T-cell (primary cell): ENCODE measurements at places on chromosomes 5 and 9. TPM values are rescaled to one million over a fixed set of nuclear protein-coding genes. Genes with fewer than 3 reads are reported as not detected.

Gene PLAC8L1
- 0.60 TPM for total RNA-seq

GRCh38 chr9:114370251-114370967 lies 17.4 kb downstream of the AKNA start:
- peaks cover 6% of the 10 kb centered on the region for H3K36me3 ChIP-seq
- H3K4me3 ChIP-seq: no peak overlapping the region
- H3K4me1 ChIP-seq: peaks cover 97% of the 10 kb centered on the region
- DNase-seq: no peak
- no peaks in the 10 kb centered on the region for H3K27me3 ChIP-seq

DNA sequence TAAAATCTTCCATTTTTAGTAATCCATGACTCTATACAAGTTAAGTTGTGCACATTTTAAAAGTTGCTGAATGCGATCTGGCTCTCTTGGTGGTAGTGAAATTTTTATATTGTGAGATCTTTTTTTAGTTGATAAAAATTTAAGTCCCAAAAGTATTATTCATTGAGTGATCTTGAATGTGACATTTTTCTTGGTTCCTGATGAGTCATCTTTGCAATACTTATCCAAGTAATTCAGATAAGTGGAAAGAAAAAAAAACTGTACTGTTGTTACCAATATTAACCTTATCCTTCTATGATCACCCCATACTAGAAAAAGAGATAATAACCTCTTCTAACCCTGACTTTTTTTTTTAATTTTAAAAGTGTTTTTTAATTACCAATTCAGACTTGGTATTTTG lies 601.3 kb downstream of the PSAT1 start:
- DNase-seq: no peak
- no peak overlapping the region for H3K27ac ChIP-seq
- H3K4me3 ChIP-seq: no peak overlapping the region
- H3K4me1 ChIP-seq: no peaks in the 10 kb centered on the region
- H3K36me3 ChIP-seq: no peaks in the 10 kb centered on the region

DNA sequence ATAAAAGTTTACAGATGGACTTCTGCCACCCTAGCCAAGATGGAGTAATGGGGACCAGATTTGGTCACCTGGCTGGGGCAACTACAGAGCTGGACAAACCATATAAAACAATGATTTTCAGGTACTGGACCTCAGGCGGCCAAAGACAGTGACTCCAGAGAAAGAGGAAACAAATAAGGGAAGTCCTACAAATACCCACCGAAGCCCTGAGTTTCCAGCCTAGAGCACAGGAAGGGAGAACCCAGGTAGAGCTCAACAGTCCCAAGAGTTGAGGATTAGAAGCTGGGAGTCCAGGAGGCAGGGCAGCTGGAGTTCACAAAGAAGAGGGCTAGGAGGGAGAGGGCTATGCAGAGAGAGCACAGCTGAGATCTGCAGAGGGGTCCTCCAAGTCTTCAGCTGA lies 106.7 kb upstream of the NR5A1 start:
- no peaks in the 10 kb centered on the region for H3K36me3 ChIP-seq
- DNase-seq: no peak
- no peak overlapping the region for H3K4me3 ChIP-seq
- peaks cover 8% of the 10 kb centered on the region for H3K27me3 ChIP-seq
- no peaks in the 10 kb centered on the region for H3K4me1 ChIP-seq

Gene ARHGEF37
- 1.0 TPM for total RNA-seq

- H3K27ac ChIP-seq: no peak overlapping the region
- no peaks in the 10 kb centered on the region for H3K4me1 ChIP-seq
- no peak overlapping the region for H3K4me3 ChIP-seq
- no peak for DNase-seq
- no peaks in the 10 kb centered on the region for H3K27me3 ChIP-seq
- H3K36me3 ChIP-seq: no peaks in the 10 kb centered on the region
Observed at GRCh38 chr9:104774132-104774531, 10.2 kb downstream of the NIPSNAP3B start.
